ENCODE measurements at places on chromosomes 2 and 18.

DNA sequence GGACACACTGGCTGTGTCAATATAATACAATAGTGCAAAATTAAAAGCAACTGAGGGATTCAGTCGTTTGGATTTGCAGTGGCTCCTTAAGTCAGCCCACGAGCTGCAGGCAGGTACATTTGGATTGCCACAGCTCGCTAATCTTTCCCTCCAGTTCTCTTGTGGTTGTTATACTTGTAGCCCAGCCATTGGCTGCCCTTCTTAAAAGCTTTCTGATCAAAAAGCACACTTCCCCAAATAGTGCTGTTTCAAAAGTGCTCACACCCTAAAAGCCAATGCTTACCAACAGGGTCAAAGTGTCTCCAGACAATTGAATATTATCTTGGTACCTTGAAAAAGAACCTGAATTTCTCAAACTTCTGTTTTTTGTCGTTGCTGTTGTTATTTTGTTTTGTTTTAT lies 404.7 kb upstream of the FAM98A start:
- no peak for DNase-seq

DNA sequence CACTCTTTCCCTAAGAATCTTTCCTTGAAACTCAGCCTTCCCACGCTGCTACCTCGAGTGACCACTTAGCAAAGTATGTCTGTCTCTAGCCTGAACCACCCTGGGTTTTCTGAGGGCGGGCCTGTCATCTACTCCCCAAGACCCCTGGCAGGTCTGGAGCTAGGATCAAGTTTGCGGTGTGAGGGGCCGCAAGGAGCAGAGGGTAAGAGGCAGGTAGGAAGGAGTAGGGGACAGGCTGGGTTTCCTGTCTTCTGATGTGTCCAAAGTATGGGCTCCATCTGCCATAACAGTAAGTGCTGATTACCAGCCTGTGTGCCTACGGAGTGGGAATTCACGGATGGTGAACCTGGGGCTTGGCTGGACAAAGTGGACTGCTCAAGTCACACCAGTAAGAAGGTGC lies 25.4 kb downstream of the ZFP36L2 start:
- DNase-seq: no peak

DNA sequence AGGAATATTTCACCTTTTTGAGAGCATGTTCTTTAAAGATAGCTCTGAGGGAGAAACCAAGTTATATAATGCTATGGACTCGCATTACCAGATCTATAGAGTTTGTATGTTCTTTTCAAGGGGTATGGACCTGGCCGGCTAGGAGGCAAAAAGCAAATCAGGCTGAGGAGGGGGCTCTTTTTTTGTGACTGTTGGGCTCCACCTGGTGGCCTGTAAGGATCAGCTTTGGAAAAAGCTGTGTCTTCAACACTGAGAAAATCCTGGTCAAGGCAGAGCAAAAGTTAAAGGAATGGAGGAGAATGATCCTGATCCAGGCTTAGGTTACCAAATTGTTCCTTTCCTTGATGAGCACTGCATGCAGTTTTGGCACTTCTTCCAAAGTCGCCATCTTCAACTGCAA lies 180.5 kb downstream of the DIS3L2 start:
- no peak for DNase-seq

DNA sequence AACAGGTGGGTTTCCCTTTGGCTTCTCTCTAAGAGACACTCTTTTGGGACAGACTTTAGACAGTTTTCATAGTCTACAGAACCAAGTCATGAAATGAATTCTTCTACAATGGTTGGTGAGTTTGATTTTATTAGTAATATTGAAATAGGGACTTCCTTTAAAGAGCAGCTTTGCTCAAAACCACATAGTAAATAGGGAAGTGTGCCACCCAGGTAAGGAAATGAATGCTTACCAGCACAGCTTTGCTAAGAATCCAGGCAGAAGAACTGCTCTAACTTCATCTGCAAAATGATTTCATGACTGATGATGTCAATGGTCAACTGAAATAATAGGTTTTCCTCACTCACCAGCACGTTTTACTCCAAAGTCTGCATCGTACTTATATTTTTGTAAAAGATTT lies 89.2 kb downstream of the NYAP2 start:
- no peak for DNase-seq

DNA sequence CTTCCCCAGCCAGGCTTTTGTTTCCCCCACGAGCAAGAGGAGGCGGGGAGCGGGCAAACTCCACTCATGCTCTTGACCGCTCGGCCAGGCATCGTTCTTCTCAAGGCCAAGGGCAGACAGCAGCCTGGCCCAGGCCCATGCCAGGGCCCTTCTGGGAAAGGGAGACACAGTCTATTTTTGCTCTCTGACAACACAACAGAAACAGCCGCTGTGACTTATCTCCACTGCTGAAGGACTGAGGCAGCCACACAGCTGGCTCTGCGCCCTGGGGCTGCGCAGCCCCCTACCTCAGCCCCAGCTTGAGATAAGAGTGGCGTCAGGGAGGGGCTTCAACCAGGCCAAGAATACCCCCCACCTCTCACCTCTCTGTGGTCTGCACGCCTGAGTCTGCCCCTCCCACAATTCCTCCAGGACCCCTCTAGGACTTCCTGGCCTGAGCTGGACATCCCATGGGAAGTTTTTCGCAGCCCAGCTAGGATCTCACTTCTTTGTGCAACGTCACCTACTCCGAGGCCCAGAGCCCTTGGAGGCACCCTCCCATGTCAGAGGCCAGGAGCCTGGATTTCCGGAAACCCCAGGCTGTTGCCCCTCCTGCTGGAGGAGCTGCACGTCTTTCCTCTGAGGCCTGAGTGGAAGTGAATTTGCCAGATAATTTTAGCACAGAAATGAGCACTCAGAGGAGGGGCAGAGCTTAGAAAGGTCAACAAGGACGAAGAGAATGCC lies 118.9 kb upstream of the OTOS start:
- DNase-seq: no peak

- DNase-seq: no peak
Measured at GRCh38 chr2:209519906-209520305, 96.1 kb downstream of the MAP2 start.

- no peak for DNase-seq
Measured at GRCh38 chr18:23276451-23276850, 141.2 kb downstream of the CABLES1 start.

DNA sequence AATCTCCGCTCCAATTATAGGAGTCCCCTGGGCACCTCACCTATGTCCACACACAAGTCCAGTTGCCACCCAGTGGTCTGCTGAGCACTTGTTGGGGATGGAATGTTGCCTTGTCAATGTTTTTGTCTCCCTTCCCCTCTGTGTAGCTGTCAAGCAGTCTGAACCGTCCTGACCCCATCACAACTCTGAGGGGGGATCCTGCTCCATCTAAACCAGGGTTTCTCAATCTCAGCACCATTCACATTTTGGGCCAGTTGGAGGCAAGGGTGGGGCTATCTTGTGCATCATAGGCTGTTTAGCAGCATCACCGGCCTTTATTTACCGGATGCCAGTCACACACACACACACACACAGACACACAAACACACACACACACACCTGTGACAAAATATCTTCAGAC lies 53.0 kb downstream of the CYP26B1 start:
- no peak for DNase-seq

DNA sequence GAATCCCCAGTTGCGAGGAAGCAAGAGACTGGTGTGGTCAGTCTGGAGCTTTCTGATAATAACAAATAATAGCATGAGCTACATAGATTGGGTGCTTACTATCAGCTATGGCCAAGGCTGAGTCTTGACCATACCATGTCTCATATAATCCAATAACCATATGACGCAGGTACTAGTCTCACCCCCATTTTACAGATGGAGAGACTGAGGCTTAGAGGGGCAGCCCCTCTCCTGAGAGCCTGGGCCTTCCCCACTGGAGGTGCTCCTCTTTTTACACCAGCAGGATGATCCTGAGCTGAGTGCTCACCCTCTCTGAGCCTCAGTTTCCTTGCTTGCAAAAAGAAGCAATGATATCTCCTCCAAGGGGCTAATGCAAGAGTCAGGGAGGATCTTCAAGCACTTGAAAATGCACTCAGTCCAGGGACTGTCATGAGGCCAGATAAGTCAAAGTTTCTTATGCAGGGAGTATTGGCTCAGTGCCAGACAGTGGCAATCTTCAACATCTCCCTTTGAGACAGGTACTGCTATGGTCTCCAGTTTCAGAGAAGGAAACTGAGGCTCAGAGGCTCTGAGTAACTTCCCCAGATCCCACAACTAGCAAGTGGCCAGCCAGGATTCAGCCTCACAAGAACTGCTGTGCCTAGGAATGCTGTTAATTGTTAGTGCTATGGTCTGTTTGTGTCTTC lies 149.7 kb downstream of the TFCP2L1 start:
- DNase-seq: no peak

GRCh38 chr2:168118733-168119514 lies 128.5 kb downstream of the STK39 start:
- no peak for DNase-seq

DNA sequence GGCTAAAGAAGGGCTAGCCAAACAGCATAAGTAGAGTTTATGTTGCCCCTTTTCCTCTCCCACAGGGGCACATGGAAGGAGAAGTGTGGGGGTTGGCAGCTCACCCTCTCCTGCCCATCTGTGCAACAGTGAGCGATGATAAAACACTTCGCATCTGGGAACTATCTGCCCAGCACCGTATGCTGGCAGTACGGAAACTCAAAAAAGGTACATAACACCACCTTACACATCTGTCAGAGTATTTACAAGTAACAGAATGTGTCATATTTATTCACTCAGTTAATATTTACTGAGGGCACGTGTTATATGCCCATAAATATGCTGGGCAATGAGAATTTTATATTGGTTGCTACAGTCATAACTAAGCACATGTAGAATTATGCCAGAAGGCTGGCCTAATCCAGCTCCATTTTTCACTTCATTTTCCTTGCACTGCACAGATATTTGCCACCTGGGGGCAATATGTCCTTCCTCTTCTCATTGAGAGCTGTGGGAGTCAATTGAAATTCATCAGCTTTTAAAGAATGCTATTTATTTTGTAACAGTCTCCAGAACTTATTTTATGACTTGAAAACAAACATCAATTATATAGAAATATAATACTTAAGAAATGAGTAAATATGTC lies 150.6 kb downstream of the RTN4 start:
- DNase-seq: no peak

GRCh38 chr2:9982891-9983290 lies 31.4 kb downstream of the GRHL1 start:
- no peak for DNase-seq

DNA sequence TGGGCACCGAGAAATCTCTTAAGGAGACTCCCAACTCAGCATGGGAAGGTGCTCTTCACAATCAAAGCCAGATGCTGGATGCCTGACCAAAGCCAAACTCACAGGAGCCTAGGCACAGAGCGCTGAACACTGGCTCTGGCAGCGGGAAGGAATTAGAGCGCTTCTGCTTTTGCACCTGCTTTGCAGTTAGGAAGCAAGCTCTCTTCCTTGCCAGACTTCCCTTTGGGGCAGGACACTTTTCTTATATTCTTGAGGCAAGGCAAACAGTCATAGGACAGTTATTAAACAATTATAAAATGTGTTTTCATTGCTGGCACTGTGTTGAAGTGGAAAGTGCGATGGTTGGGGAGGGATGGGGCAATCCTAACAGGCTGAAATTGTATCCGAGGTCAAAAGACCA lies 79.6 kb upstream of the DNMT3A start:
- no peak for DNase-seq

Measured in stimulated activated CD8-positive, alpha-beta memory T cell treated with anti-CD3 and anti-CD28 coated beads, Interleukin-7, amount 100 ng/mL, for 1 hour (primary cell).